Foreskin fibroblast (primary cell): ENCODE measurements at places on chromosomes 4 and X.
A peak's percentile ranks its signal among the peaks of the same experiment; 100 is the strongest.

GRCh38 chrX:23952984-23953907 lies 45.4 kb downstream of the CXorf58 start:
- no peak for DNase-seq

DNA sequence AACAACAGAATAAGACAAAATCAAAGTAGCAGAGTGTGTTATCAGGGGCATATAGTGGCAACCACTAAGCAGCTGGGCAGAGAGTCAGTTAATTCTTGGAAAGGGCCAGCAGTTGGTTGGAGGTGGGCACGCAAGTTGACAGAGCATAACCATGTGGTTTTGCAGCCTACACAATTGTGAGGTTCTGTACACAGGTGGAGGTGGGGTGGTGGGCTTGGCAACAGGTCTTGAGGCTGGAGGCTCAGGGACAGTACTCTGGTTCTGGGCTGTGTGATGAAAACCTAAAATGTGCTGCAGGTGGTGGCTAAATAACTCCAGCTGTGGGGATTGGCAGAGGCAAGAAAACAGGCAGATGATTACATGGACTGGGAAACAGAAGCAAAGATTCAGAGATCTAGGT lies 1112.7 kb downstream of the PDHA2 start:
- no peak for DNase-seq

- DNase-seq: no peak
These were observed 44.4 kb downstream of the UCHL1 start for GRCh38 chr4:41301137-41301536.

- DNase-seq: no peak
These were observed 66.0 kb downstream of the APBB2 start for GRCh38 chr4:41148292-41148691.

DNA sequence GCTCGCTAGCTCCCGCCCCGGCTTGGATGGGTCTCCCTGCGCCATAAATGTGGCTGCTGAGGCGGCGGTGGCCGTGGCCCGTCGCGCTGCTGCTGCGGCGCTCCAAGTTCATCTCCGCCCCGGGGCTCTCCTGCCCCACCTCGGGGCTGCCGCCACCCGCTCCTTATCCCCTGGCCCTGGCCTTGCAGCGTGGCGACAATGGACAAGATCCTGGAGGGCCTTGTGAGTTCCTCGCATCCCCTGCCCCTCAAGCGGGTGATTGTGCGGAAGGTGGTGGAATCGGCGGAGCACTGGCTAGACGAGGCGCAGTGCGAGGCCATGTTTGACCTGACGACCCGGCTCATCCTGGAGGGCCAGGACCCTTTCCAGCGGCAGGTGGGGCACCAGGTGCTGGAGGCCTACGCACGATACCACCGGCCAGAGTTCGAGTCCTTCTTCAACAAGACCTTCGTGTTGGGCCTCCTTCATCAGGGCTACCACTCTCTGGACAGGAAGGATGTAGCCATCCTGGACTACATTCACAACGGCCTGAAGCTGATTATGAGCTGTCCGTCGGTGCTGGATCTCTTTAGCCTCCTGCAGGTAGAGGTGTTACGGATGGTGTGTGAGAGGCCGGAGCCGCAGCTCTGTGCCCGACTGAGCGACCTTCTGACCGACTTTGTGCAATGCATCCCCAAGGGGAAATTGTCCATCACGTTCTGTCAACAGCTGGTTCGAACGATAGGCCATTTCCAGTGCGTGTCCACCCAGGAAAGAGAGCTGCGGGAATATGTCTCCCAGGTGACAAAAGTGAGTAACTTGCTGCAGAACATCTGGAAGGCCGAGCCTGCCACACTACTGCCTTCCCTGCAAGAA lies 763 bp downstream of the USP38 start:
- peak; percentile 36 for DNase-seq

GRCh38 chrX:119759248-119759766 lies 919 bp downstream of the SOWAHD start:
- no peak for DNase-seq

DNA sequence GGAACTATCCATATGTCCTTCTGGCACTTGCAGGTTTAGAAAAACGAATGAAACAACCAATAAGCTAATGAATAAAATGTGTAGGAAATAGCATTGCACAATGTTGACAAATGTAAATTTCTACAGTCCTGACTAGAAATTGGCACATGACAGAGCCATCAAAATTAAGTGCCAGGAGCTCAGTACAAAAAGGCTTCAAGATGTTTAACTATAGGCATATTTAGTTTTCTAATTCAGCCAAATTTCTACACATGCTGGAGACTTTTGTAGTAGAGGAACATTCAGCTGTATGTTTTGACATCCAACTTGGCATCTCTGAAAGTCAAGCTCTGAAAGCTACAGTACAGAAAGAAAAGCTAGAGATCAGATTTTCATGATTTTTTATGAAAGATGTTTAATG lies 1999.4 kb upstream of the AGA start:
- no peak for DNase-seq

DNA sequence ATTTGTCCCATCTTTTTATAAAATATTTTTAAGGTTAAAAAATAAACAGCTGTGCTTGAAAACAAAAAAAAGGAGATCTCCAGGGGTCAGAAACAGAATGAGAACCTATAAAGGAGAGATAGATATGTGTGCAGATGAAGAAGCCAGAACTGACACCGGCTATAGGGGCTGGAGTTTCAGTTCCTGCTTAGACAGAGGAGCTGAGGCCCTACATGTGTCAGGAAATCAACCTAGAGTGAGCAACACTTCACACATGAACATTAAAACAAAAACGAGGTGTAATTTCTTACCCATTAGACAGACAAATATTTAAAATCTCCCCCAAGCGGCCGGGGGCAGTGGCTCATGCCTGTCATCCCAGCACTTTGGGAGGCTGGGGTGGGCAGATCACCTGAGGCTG lies 17.8 kb upstream of the HUWE1 start:
- no peak for DNase-seq

DNA sequence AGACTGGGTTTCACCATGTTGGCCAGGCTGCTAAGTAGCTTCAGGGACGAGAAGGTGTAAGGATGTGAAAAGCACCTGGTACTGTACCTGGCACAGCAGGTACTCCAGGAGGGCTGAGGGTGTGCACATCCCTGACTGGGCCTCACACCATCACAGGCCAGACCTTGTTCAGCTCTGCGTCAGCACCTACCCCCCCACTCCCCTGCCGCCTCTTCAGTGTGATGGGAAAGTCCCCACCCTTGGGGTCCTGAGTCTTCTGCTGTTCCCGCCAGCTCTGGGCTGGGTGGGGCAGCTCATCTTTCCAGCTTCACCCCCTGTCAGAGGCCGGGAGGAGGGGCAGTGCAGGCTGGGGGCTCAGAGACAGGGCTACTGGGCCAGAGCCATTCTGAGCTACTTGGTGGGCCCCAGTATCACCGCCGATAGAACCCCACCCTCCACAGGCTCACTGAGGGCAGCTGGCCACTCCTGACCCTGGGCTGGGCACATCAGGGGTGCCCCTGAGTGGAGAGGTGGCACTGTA lies 6.7 kb upstream of the SH3BP2 start:
- DNase-seq: no peak
